GM10248 (cell line): ENCODE measurements at places on chromosomes 5 and 9.

DNA sequence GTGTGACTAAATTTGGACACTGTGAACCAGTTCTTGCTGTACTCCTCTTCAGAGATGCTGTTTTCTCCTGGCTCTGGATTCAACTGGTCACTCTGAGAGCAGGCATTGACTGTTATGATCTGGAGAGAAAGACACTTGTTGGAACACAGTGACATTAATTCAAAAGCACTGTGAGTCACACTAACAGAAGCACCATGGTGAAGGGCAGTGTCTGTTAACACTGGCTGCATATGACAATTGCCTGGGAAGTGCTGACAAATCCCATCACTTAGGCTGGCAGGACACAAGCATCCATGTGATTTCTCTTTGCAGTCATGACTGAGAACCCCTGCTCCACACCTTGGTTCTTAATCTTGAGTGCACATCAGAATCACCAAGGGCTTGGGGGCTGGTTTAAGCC lies 132.4 kb downstream of the TRPM6 start:
- no peak for DNase-seq

- no peak for DNase-seq
Observed at GRCh38 chr9:68533678-68534077, 7.0 kb downstream of the TMEM252 start.

- no peak for DNase-seq
Observed at GRCh38 chr5:57493034-57493433, 10.4 kb upstream of the ACTBL2 start.

GRCh38 chr9:137034709-137035506 lies 3.0 kb upstream of the FUT7 start:
- DNase-seq: peak; percentile 92

- no peak for DNase-seq
Observed at GRCh38 chr5:135626636-135627035, 47.8 kb upstream of the CXCL14 start.

GRCh38 chr5:122501089-122501435 lies 189.0 kb downstream of the SNCAIP start:
- DNase-seq: no peak

DNA sequence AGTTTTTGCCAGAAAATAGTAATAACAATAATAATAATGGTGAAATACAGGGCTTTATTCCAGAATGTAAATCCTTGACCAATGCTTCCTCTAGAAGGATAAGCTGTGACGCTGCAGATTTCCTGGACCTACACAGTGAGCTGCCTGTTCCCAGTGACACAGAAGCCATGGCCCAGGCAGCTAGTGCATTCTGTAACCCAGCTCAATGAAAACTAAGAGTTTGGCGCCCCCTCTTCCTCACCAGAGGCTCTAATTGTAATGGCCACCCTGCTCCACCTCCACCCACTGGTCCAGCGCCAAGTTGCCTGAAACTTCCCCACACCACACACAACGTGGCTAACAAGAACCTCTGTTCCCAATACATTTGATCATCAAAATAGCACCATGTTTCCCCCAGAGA lies 248.1 kb downstream of the CETN3 start:
- peak; percentile 19 for DNase-seq

DNA sequence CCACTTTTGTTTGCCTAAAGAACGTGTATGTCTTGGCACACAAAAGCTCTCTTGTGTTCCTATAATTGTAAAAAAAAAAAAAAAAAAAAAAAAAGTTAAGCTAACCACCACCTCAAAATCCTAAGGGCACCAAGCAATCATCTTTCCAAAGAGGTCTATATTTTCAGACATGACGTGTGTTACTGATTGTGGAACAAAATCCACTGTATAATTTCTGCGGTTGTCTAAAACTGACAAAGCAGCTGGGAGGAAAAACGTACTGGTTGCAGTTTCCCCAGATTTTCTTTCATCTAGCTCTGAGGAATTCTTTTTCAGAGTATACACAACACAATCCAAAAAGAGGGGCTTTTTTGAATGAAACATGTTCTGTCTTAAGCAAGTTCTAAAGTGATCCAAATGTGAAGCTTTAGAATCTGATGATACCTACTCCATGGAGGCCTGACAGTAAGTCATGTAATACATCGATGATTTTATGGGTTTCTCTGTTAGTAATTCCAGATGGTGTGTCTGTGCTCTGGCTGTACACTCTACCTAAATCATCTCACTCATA lies 375.6 kb upstream of the NUDT12 start:
- no peak for DNase-seq

DNA sequence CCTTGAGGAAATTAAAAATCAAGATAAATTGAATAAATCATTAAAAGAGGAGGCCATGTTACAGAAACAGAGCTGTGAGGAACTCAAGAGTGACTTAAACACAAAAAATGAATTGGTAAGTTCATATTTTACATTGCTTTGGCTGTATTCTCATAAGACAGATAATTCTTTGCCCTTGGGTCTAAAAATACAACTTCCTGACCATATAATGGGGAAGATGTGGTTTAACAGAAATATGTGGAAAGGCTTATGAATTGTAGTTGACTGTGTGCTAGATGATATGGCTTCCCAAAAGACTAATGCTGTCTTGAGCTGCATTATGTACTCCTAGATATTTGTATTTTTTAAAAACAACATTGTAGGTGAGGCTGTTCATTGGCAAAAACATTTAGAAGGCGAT lies 33.1 kb downstream of the CNTRL start:
- no peak for DNase-seq

DNA sequence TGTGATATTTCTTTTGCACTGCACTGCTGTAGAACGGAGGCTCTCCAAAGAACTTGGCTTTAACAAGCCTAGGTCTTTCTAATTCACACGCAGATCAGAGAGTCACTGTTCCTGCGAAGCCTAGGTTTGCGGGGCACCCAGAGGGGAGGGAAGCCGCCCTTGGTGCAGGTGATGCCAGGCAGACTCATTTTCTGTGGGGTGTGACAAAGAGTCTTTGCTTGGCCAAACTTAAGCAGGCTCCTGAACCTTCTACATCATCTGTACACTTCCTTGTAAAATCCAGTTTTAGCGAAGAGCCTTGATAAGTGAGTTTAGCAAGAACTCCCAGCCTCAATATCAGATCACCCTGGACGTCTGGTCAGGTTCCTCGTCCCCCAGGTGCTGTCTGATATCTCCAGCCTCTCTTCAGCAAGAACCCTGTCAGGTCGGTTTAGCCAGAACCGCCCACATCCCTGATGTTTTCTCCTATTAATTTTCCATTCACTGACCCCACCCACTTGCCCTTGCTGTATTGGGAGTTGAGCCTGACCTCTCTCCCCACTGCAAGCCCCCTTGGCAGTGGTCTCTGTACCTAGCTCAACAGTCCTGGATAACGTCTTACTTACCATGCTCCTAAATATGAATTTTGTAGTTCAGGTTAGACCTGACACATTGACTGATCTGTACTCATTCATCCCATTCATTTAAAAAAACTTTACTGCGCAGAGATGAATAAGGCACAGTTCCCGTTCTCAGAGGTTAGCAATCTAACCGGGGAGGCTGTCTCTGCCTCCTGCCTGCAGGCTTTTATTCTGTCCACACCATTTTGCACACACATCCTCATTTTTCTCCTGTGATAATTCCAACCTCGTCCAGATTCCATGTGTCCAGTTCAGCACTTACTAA lies 880 bp upstream of the UBAC1 start:
- no peak for DNase-seq

- no peak for DNase-seq
Observed at GRCh38 chr9:115668521-115668920, 485.1 kb upstream of the PAPPA start.

GRCh38 chr5:87916320-87916719 lies 352.3 kb downstream of the TMEM161B start:
- DNase-seq: no peak

- DNase-seq: no peak
Observed at GRCh38 chr9:95148208-95148520, 169.3 kb downstream of the FANCC start.

GRCh38 chr9:36092014-36092413 lies 44.5 kb upstream of the GLIPR2 start:
- no peak for DNase-seq

- no peak for DNase-seq
Observed at GRCh38 chr9:96505316-96505991, 55.5 kb downstream of the HABP4 start.

DNA sequence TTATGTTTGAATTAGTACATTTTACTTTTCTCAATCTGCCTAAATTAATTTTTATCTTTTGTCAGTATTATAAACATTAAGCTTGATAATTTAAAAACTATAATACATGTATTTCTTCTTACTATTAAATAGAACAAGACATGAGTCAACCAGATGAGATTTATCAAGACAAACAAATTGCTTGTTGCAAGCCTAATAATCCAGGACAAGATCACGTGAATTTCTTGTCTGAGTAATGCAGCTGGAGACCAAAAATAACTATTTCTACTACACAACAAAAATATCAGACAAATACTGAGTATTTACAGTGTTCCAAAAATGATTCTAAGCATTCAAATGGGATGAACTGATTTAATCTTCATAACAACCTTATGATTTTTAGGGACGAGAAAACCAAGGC lies 339.1 kb upstream of the PRR16 start:
- no peak for DNase-seq
